ENCODE measurements at places on chromosomes 2 and 18.

- DNase-seq: no peak
These were observed 76.0 kb downstream of the EPAS1 start for GRCh38 chr2:46373238-46373637.

DNA sequence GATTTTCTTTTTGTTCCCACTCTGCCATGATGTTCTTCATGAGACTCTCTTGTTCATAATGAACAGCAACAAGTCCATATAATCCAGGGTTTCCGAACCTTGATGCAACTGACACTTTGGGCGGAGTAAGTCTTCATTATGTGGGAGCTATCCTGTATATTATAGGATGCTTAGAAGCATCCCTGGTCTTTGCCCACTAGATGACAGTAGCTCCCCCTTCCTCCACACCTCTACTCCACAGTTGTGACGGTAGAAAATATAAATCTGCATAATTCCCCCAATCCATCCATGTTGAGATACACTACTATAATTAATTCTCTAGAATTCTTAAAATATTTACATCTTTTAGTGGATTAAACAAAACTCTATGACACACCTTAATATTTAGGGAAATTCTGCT, 482.2 kb upstream of the CELF4 start:
- DNase-seq: no peak

DNA sequence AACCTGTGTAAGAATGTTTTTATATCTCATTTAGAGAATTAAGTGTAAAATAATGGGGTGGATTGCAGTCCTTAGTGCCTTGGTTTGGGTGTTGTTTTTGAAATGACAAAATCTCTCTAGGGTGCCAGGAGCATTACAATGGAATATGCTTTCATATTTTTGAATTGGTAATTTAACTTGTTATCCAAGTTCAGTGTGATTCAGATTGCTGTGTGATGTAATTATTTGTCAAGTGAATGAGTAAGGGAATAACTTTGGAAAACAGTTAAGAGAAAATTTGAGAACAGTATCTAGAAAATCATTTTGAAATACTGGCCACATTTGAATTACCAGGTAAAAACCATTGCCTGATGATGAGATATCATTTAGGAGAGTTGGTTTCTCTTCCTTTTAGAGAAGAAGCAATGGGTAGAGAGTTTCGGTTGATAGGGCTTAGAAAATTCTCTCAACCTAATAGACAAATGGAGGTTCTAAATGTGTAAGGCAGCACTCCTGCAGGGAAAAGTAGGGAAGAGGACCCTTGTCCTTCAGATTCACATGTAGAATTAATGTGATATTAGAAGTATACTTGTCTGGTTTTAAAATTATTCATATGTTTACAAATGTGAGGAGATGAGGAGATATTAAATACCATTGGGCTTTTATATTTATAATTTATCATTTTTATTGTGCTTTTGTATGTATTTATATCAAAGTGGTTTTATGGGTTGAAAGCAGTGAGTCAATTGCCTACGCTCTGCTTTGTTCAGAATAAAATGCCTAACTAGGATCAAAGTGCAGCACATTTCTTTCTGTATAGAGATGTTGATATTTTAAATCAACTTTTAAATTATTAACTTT, 124.8 kb downstream of the PHLPP1 start:
- no peak for DNase-seq

DNA sequence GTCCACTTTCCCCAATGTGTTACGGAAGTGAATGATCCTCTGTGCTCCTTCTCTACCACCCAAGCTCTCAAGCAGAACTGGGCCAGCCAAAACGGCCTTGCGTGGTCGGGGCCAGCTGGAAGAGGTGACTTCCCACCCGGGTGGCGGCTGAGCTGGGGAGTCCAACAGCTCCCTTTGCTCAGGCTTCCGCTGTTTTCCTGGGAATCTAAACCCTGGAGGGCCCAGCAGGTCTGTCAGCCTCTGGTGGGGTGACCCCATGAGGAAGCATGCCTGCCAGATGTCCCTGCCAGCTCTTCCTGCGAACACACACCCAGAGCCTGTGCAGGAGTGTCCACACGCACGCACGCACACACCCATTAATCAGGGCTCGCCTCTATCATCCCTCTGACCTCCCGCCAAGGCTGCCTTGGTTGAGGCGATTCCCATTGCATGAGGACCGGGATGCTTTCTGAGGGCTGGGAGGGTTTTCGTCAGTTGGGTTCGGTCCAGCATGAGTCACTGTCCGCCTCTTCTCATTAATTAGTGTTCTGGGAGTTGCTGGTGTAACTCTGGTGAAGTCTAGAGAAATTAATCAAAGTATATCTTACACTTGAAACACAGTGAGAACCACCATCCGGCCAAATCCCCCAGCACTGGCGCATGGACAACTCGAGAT, 90.6 kb downstream of the TWIST2 start:
- DNase-seq: peak; percentile 60

DNA sequence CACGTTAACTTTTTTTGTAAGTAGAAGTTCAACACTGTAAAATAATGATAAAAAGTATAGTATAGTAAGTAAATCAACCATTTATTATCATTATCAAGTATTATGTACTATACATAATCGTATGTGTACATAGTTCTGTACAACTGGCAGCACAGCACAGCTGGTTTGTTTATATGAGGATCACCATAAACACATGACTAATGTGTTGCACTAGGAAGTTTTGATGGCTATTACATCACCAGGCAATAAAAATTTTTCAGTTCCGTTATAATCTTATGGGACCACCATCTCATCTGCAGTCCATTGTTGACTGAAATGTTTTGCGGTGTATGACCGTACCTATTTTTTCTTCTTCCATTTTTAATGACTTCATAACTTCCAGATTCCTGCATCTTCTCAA, 39.2 kb upstream of the ZNF385B start:
- DNase-seq: no peak

DNA sequence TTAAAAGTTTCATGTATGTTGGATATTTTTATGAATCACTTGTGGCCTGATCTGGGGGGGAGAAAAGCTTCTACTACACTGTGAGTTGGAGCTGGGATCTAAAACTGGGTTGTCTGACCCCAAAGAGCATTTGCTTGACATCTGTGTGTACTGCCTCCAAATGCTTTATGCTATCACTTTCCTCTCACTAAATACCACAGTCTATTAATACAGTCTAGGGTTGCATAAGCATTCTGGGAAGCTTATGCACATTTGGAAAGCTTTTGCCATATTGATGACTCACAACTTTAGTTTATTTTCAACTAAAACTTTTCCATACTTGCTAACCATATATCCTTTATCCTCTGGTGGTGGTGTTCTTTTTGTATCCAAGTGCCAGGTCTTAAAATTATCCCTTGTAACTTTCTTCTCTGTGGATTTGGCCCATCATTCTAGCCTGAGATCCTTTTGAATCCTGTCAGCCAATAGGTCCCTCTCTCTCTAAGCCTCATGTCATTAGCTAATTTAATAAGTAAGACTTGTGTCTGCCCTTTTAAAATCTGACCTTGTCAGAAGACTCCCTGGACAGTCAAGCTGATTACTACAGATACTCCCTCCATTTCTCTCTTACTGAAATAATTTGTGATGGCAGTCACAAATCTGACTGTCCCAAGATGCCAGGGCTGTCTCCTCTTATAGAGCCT, 72.7 kb downstream of the NXPH2 start:
- no peak for DNase-seq

DNA sequence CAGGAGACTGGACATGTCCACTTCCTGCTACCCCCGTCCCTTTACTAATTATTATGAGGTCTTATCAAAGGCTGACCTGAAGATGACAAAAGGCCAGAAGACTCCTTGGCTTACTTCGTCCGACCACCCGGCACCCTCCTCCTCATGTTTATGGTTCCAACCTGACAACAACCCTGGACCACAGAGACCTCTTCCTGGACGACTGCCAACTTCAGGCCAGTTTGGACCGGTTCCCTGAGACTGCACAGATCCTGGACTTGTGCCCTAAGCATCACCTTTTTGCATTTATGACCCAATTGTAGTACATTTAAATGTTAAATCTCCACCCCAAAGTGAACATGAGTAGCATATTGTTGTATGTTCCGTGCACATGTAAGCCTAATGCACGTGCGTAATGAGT, 5.8 kb downstream of the DRC1 start:
- no peak for DNase-seq

GRCh38 chr2:157290525-157290924, 33.0 kb downstream of the GALNT5 start:
- no peak for DNase-seq

GRCh38 chr18:65409261-65409660, 341.6 kb upstream of the CDH7 start:
- DNase-seq: no peak

GRCh38 chr2:636641-637405, 40.4 kb downstream of the TMEM18 start:
- DNase-seq: peak; percentile 77

GRCh38 chr18:53785811-53786210, 438.7 kb downstream of the MBD2 start:
- DNase-seq: no peak

- no peak for DNase-seq
These were observed 78.9 kb upstream of the CCDC68 start for GRCh38 chr18:55038162-55038561.

DNA sequence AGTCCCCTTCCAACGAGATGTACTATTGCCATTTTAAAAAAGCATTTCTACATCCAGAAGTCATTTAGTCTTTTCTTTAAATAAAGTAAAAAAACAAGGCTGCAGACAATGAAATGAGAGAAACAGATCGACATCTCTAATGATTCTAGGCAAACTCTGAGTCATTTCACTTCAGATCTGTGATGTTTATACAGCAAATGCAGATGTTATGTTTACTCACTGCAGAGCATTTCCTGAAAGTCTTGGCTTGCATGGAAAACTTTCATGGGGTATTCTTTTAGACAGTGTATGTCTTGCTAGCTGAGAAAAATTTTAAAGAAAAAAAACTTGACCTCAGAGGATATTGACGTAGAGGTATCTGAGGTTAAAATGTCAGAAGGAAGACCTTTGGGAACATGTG, 797.4 kb downstream of the CNTNAP5 start:
- no peak for DNase-seq

- no peak for DNase-seq
These were observed 10.1 kb upstream of the GRHL1 start for GRCh38 chr2:9941196-9941995.

GRCh38 chr2:121099329-121100290, 185.4 kb downstream of the TFCP2L1 start:
- DNase-seq: no peak

- peak; percentile 68 for DNase-seq
These were observed 65.6 kb downstream of the KCNG2 start for GRCh38 chr18:79863161-79864005.

- no peak for DNase-seq
These were observed 69.9 kb downstream of the MEMO1 start for GRCh38 chr2:31940920-31941319.

GRCh38 chr2:20567159-20567925, 83.6 kb downstream of the HS1BP3 start:
- no peak for DNase-seq

GRCh38 chr2:36951574-36951973, 14.8 kb downstream of the STRN start:
- DNase-seq: no peak

- DNase-seq: no peak
These were observed 477.5 kb upstream of the SPHKAP start for GRCh38 chr2:228658998-228659397.

DNA sequence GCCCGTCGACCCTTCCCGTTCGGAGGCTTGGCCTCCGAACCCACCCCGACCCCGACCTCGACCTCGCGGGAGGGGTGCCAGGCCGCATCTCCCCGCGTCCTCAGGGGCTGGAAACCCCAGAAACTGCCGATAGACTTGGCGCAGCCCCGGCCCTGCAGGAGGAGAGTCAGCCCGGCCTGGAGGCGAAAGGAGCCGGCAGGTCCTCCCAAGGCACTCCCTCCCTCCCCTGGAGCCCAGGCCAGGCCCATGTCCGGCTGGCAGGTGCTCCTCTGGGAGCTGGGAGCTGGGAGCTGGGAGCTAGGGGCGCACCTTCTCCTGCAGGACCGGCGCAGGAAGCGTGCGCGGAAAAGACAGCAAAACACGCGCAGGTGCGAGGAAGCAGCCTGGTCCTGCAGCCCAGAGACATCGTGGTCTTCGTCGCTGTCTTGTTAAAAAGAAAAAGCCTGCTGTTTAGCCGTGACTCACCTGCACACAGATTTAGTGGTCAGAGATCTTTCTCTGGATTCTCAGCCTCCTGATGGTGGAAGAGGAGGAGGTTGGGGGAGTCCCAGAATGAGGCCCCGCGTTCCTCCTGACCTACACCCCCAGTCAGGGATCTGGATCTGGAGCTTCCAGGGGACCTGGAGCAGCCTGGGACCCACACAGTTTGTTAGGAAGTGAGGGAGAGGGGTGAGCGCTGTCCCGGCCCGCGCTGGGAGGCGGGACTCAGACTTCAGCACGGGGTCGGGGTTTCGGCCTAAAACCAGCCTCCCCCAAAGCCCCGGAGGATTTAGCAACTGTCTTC, 660 bp upstream of the MBP start:
- DNase-seq: peak; percentile 70

DNA sequence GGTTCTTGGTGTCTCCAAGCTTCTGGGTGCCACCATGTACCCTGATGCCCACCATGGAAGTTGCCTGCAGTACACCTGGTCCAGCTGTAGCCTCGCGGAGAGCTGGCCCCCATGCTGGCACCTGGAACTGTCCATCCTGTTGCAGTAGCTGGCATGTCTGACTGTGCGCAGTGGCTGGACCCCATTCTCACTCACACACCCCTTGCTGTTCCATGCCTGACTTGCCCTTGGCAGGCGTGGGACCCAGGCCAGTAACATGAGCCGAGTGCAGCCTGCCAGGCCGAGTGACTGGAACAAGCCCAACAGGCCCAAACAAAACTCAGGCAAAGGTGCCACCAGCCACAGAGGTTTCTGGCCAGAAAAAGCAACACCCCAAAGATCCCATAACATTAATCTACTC, 73.8 kb downstream of the NEURL3 start:
- DNase-seq: no peak

GRCh38 chr2:25588576-25588975, 84.8 kb downstream of the DTNB start:
- no peak for DNase-seq

- DNase-seq: no peak
These were observed 29.8 kb upstream of the TMEM131 start for GRCh38 chr2:98025481-98026037.

GRCh38 chr2:173296235-173296634, 58.4 kb upstream of the CDCA7 start:
- DNase-seq: no peak

- no peak for DNase-seq
These were observed 337.3 kb downstream of the CBLN2 start for GRCh38 chr18:72206814-72207213.

- no peak for DNase-seq
These were observed 102.0 kb downstream of the MAP2 start for GRCh38 chr2:209525834-209526281.

- DNase-seq: no peak
These were observed 180.3 kb upstream of the TACR1 start for GRCh38 chr2:75379476-75380210.

- DNase-seq: no peak
These were observed 2.4 kb upstream of the SMAD7 start for GRCh38 chr18:48953104-48953706.

DNA sequence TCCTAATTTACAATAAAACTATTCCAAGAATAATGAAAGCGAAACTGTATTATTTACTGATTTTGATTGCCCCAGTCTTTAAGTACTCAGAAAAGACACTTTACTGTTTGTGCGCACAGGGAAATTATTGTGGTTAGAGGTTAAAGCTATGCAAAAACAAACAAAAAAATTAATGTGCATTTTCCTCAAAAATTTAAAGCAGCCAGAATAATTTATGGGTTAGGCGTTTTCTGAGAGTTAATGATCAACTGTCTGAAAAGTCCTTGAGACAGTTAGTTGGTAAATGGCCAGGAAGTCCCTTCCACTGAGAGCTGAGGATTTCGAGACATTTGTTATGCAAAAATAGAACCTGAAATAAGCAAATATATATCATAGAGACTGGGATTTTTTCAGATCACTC, 143.3 kb downstream of the IRS1 start:
- DNase-seq: no peak

Measured in type B pancreatic cell (in vitro differentiated cells).